ENCODE measurements at places on chromosomes 2 and 18. TPM values are rescaled to one million over a fixed set of nuclear protein-coding genes. Genes with fewer than 3 reads are reported as not detected.
A peak's percentile ranks its signal among the peaks of the same experiment; 100 is the strongest.

TMEM163 gene
- polyA plus RNA-seq: 0.86 TPM

ASPRV1 gene
- polyA plus RNA-seq: 2.9 TPM

DLX1 gene
- polyA plus RNA-seq: 0.35 TPM

INPP5D gene
- polyA plus RNA-seq: 8.3 TPM

PTCD3 gene
- 72.3 TPM for polyA plus RNA-seq

TGOLN2 gene
- polyA plus RNA-seq: 54.4 TPM

VWC2L gene
- not detected for polyA plus RNA-seq

- no peak for DNase-seq
Measured at GRCh38 chr2:109346601-109347228, 217.7 kb downstream of the SH3RF3 start.

DNA sequence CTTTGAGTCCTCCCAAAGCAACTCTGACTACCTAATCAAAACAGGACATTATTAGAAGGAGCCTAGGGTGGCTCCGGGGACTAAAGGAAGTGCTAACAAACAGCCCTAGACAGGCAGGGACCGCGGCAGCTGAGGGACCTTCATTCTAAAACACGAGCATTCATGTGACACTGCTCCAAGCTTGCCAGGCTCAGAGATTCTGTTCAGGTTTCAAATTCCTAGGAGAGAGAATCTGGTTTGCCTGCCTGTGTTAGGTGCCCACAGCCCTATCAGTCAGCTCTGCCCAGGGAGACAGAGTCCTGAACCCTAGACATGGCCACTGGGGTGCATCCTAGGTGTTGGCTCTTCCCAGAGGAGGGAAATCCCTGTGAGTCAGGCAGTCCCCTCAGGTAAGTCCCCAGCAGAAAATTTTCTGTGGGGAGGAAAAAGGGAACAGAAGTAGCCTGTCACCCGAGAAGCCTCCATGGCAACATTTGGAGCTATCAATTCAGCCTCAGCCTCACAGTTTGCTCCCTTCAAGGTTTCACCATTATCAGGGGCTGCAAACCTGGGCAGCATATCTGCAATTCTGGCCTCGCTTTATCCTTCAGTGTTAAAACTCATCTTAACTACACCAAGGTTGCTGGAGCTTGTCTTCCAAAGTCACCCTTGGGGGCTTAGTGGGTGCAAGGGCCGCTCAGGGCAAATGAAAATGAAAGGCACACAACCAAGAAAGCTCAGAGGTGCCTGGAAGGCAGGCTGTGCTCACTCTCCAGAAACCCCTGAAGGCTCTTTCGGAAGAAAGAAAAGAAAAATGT lies 28.6 kb downstream of the PCBP1 start:
- no peak for DNase-seq

GRCh38 chr2:11683476-11683875 lies 13.5 kb upstream of the NTSR2 start:
- DNase-seq: no peak

GRCh38 chr2:234032279-234032856 lies 18.1 kb upstream of the SPP2 start:
- no peak for DNase-seq

DNA sequence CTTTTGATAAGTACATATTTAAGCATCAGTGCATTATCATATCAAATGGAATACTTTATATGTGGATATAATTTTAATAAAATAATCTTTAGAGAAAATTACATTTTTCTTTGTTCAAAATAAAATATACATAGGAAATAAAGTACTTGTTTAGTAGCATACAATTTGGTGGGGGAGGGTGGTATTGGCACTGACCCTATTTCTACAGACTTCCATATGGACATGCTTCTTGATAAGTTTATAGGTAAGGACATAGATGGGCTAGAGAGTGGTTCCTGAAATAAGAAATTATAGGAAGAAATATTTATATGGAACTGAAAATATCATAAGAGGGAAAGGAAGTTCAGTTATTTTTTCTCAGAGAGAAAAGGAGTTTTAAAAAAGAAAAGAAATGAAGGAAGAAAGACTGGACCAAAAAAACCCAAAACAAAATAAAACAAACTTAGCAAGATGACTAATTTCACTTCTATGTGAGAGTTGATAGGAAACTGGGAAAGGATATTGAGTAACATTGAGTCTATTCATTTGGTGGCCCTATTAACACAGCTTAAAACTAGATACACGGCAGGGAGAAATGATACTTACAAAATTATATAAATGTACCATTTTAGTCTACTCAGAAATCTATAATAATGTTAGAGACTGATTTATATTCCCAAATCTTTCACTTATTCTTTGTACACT lies 505.9 kb downstream of the ERBB4 start:
- DNase-seq: no peak

DNA sequence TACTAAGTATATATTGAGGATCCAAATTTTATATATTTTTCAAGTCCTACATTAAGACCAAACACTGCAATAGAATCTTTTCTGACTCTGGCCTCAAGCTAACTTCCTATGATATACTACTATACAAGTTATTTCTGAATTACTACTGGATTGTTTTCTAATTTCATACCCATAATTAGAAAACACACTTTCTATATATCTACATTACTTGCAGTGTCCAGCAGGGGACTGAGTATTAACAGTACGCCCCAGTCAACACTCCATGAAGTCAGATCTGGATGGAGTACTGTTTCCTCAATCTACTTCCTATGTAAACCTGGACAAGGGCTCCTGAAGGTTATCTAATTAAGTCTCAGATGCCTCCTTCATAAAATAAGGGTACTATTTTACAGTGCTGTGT lies 26.5 kb downstream of the RMP24 start:
- DNase-seq: no peak

GRCh38 chr2:139099721-139100120 lies 319.5 kb upstream of the NXPH2 start:
- DNase-seq: no peak

- no peak for DNase-seq
Measured at GRCh38 chr2:40419364-40419762, 32.5 kb downstream of the SLC8A1 start.

DNA sequence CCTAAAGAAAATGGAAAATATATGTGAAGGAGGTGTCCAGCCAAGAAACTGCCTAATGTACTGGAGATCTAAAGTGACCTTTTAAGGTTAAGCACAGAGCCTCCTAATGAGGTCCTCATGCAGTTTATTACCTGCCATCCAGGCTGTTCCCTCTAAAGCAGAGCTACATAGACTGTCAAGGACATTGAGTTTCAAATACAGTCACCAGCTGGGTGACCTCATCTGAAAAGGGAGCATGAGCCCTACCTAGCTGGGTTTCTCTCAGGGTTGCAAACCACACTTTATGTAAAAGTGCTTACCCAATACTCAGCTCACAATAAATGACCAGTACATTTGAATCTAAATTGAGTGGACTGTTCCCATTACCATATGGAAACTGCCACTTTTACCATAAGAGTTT lies 65.4 kb upstream of the CTNNA2 start:
- DNase-seq: no peak

DNA sequence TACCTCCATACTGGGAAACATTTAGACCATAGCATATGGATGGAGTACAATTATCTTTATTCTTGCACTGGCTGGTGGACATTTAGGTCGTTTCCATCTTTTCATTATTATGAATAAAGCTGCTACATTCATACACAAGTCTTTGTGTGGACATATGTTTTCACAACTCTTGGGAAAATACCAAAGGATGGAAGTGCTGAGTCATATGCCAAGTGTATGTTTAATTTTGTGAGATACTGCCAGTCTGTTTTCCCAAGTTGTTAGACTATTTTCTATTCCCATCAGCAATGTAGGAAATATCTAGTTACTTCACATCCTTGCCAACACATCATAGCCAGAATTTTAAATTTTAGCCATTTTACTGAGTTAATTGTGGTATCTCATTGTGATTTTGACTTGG lies 91.5 kb downstream of the GALNT13 start:
- DNase-seq: no peak

- no peak for DNase-seq
Measured at GRCh38 chr18:32907648-32908423, 135.0 kb upstream of the KLHL14 start.

GRCh38 chr2:230447455-230448451 lies 31.8 kb downstream of the SP100 start:
- DNase-seq: no peak

GRCh38 chr18:3380384-3380961 lies 69.5 kb upstream of the TGIF1 start:
- DNase-seq: no peak

GRCh38 chr2:29014331-29014730 lies 33.2 kb downstream of the TOGARAM2 start:
- DNase-seq: no peak

- no peak for DNase-seq
Measured at GRCh38 chr2:64359171-64359891, 94.6 kb upstream of the LGALSL start.

DNA sequence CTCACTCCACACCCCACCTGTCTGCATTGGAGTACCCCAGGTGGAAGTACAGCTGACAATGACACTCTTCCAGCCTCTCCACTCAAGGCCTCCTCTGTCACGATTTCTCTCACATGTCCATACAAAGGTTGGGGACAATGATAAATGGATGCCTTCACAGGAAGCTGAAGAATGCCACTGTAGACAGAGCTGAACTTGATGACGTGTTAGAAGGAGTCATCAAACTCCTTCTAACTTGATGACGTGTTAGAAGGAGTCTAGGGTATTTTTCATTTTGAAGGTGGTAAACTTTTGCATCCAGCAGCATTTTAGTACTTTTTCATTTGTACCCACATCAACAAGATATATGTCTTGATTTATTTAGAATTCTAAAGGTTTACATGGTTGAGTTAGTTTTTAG lies 163.5 kb upstream of the DNMT3A start:
- DNase-seq: no peak

DNA sequence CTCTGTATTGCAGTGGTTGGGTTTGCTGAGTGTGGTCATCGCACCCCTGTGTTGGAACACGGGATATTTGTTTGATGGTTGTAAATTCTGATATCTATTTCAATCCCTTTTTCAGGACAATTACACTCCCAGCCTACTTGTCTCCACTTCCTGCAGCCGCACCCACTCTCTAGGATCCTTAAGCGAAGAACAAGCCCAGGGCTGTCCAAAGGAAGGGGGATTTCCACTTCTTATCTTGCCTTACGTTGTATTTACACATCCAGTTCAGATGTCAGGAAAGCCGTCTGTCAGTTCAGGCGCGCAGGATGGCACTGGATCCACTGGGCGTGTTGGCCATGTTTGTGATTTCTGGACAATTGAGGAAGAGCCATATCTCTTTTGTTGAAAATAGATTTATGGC lies 834.5 kb upstream of the SALL3 start:
- DNase-seq: no peak

DNA sequence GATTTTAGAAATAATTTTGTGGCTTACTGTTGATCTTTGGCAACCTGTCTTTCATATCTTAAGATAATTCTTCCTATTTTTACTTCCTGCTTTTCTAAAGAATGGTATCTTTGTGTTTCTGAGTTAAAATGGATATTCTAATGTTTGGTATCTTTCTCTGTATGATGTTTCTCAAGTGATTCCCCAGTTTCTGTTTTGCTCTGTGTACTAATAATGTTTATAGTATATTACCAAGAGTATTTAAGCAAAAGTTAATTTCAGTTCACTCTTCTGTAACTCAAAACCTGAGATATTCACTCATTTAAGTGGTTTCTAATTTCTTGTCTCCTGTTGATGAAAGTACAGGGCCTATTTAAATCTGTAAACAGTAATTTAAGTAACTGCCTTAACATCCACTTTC lies 58.3 kb downstream of the CCDC150 start:
- no peak for DNase-seq

DNA sequence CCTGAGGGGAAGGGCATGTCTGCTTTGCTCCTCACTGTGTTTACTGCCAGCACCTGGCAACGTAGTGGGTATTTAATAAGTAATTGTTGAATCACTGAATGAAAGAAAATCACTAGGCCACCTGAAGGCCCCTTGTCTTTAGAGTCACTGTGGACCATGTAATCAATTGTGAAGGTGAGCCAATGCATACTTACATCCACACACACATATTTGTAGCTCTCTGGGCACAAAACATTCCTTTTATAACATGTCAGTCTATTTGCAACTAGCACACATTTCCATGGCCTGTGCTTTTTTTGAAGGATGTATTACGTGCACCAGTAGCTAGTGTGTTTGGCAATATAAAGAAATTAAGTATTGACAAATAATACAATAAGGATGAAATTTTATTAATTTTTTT lies 11.2 kb downstream of the ATP8B1 start:
- DNase-seq: no peak

- no peak for DNase-seq
Measured at GRCh38 chr2:70050631-70051425, 36.4 kb upstream of the PCBP1 start.

DNA sequence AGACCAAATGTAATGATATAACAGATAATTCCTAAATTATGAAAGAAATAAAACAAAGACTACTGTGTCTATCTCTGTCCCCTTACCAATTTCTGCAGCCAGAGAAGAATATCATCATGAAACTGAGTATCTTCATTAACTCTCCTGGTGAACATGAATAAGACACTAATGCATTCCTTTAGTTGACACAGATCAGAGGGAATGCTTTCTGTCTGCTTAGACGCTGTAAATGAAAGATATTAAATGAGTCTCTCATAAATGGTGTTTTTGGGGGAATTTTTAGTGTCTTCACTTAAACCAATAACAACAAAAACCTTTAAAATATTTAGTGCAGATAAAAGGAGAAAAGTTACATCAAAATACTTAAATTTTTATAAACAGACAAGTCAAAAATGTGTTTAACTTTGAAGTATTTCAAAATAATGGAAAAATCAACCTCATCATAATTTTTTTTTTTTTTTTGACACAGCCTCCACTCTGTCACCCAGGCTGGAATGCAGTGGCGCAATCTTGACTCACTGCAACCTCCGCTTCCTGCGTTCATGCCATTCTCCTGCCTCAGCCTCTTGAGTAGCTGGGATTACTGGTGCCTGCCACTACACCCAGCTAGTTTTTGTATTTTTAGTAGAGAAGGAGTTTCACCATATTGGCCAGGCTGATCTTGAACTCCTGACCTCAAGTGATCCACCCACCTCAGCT lies 16.0 kb downstream of the EPG5 start:
- no peak for DNase-seq

- DNase-seq: no peak
Measured at GRCh38 chr2:135600915-135601314, 69.6 kb downstream of the R3HDM1 start.

- DNase-seq: peak; percentile 93
Measured at GRCh38 chr2:207133820-207134519, 31.8 kb downstream of the KLF7 start.
